ENCODE measurements at places on chromosomes 4 and X.

GRCh38 chrX:123756320-123756719, 23.5 kb upstream of the THOC2 start:
- no peak for DNase-seq

- DNase-seq: no peak
These were observed 19.3 kb downstream of the DCTD start for GRCh38 chr4:182897601-182898478.

GRCh38 chr4:82519776-82520175, 42.0 kb downstream of the TMEM150C start:
- no peak for DNase-seq

- DNase-seq: no peak
These were observed 42.9 kb downstream of the FNIP2 start for GRCh38 chr4:158811704-158812103.

- DNase-seq: no peak
These were observed 169.8 kb upstream of the JADE1 start for GRCh38 chr4:128639541-128640270.

DNA sequence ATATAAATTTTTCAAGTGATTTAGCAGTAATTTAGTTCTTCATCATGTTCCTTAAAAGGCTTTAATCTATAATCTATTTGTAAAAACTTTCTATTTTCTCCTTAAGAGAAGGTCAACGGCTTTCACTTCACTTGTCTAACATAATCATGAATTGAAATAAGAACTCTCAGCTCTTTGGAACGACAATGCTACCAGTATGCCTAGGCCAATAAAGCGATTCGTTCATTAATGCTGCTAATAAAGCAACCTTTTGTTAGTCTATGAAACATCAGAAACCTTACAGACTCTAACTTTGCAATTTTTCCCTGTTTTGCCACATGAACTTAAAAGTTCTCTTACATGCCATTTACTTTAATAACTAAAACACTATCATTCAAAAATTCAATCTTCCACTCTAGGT, 47.6 kb downstream of the FBXW7 start:
- DNase-seq: no peak

DNA sequence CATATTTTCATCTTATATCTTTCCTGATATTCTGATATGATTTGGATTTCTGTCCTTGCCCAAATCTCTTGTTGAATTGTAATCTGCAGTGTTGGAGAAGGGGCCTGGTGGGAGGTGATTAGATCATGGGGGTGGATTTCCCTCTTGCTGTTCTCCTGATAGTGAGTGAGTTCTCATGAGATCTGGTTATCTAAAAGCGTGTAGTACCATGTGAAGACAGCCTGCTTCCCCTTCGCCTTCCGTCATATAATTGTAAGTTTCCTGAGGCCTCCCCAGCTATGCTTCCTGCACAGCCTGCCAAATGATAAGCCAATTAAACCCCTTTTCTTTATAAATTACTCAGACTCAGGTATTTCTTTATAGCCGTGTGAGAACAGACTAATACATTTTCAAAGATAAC, 77.2 kb downstream of the ANKRD50 start:
- no peak for DNase-seq

DNA sequence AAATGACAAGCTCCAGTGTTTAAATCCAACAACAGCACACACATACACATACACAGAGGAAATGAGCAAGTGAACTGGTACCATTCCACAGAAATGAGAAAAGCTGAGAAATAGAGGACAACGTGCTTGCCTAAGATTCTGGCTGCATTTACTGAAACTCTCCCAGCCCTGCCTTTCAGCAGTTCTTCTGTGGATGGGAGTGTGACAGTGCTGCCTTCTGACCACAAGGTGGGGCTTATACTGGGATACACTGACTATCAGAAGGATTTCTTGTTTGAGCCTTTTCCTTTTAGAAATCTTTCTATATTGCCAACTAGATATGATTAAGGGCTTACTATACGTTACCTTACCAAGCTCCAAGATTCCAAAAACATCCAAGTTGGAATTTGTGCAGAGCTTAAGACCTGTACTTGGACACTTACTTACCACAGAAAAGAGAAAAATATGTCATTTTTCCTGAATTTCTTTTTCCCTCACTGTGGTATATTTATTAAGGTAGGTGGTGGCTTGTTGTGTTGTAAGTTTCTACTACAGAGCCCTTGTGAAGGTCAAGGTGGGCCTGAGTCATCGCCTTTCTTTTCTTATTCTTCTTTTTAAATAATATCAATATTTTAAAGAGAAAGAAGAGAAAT, 10.7 kb upstream of the CXCL8 start:
- no peak for DNase-seq

GRCh38 chrX:40146262-40147125, 48.7 kb upstream of the BCOR start:
- DNase-seq: no peak

- no peak for DNase-seq
These were observed 107.9 kb downstream of the MMRN1 start for GRCh38 chr4:90002441-90003062.

GRCh38 chr4:8322794-8323704, 53.5 kb downstream of the HTRA3 start:
- DNase-seq: no peak

DNA sequence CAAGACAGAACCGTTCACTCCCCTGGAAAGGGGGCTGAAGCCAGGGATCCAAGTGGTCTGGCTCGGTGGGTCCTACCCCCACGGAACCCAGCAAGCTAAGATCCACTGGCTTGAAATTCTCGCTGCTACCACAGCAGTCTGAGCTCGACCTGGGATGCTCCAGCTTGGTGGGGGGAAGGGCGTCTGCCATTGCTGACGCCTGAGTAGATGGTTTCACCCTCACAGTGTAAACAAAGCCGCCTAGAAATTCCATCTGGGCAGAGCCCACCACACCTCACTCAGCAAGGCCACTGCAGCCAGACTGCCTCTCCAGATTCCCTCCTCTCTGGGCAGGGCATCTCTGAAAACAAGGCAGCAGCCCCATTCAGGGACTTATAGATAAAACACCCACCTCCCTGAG, 13.4 kb upstream of the PBDC1 start:
- no peak for DNase-seq
